ENCODE measurements at places on chromosomes 1 and 21.

- no peak for DNase-seq
- H3K4me1 ChIP-seq: no peaks in the 10 kb centered on the region
- H3K27me3 ChIP-seq: no peaks in the 10 kb centered on the region
- H3K27ac ChIP-seq: no peak overlapping the region
These were observed 38.9 kb downstream of the CCDC18 start for GRCh38 chr1:93219443-93219842.

DNA sequence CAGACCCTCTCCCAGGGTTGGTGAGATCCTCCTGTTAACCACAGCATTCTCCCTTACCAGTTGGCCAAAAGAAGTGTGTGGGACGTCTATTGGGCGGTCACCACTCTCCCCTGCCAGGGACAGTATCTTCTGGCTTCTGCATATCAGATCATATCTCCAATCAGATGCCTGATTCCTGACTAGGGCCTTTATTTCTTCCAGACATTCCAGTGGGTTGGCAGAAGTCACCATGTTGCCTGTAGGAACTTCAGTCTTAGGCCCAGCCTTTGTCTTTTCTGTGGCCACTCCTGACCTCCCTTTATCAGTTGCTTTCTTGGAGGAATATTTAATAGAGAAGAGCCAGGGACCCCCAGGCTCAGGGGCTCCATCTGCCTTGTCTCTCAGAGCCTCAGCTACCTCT lies 130.4 kb upstream of the F3 start:
- H3K27ac ChIP-seq: peak overlapping the region; percentile 63
- no peak overlapping the region for H3K4me3 ChIP-seq
- H3K4me1 ChIP-seq: peaks cover 33% of the 10 kb centered on the region
- H3K36me3 ChIP-seq: no peaks in the 10 kb centered on the region
- DNase-seq: no peak

DNA sequence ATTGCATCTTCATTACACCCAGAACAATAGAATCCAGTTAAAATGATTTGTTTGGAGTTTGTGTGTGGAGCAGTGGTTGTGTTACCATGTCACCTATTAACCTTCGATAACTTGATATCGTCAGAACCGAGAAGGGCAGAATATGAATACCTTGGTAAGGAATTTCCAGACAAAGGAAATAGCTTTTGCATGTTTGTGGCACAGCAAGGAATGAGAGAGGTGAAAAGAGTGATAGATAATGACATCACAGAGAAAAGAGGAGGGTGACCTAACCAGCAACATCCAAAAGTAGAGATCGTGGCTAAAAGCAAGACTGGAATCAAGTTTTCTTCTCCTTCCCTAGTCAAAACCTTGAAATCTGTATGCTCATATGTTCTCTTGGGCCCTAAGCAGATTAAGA lies 244.6 kb upstream of the NEGR1 start:
- H3K27ac ChIP-seq: no peak overlapping the region
- H3K27me3 ChIP-seq: no peaks in the 10 kb centered on the region
- no peak for DNase-seq

- H3K4me3 ChIP-seq: no peak overlapping the region
- DNase-seq: peak; percentile 18
- peaks cover 5% of the 10 kb centered on the region for H3K36me3 ChIP-seq
- H3K4me1 ChIP-seq: peaks cover 53% of the 10 kb centered on the region
- H3K27ac ChIP-seq: peak overlapping the region; percentile 88
These were observed 98.8 kb downstream of the RASAL2 start for GRCh38 chr1:178192686-178193085.

DNA sequence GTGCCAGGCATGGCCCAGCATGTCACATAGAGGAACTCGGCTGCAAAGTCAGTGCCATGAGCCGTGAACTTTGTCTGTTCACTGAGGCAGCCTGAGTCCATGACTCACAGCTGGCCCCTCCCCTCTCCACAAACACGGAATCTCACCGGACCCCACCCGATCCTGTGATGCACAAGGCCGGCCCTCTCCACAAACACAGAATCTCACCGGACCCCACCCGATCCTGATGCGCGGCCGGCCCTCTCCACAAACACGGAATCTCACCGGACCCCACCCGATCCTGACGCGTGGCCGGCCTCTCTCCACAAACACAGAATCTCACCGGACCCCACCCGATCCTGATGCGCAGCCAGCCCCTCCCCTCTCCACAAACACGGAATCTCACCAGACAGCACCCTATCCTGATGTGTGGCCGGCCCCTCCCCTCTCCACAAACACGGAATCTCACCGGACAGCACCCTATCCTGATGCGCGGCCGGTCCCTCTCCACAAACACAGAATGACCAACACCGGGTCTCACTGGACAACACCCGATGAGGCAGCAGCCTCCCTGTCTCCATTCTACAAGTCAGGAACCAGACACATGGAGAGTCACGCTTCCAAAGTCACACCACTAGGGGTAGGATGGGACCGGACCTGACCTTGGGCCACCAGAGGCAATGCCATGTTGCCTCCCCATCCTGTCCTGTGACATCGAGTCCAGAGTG lies 39.6 kb upstream of the GPR153 start:
- peak overlapping the region; percentile 7 for H3K4me3 ChIP-seq
- peaks cover 8% of the 10 kb centered on the region for H3K27me3 ChIP-seq
- no peaks in the 10 kb centered on the region for H3K4me1 ChIP-seq
- no peak for DNase-seq
- H3K36me3 ChIP-seq: no peaks in the 10 kb centered on the region
- H3K27ac ChIP-seq: no peak overlapping the region

DNA sequence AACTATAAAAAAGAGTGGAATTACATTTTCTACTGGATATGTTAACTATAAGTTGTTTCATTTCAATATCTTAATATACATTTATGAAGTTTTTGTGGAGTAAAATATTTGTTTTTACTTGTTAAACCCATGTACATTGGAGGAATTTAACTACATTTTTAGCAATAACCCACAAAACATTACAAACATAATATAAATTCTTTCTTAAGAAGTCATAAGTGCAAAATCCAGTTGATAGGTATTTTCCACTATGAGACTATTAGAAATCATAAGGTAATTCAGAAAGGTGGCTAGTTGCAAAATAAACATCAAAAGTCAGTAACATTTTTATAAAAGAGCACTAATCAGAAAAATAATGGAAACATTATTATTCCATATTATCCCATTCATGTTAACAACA lies 73.9 kb upstream of the RRP15 start:
- peaks cover 2% of the 10 kb centered on the region for H3K27me3 ChIP-seq
- no peak for DNase-seq
- H3K36me3 ChIP-seq: no peaks in the 10 kb centered on the region
- H3K4me1 ChIP-seq: peaks cover 6% of the 10 kb centered on the region
- no peak overlapping the region for H3K27ac ChIP-seq

DNA sequence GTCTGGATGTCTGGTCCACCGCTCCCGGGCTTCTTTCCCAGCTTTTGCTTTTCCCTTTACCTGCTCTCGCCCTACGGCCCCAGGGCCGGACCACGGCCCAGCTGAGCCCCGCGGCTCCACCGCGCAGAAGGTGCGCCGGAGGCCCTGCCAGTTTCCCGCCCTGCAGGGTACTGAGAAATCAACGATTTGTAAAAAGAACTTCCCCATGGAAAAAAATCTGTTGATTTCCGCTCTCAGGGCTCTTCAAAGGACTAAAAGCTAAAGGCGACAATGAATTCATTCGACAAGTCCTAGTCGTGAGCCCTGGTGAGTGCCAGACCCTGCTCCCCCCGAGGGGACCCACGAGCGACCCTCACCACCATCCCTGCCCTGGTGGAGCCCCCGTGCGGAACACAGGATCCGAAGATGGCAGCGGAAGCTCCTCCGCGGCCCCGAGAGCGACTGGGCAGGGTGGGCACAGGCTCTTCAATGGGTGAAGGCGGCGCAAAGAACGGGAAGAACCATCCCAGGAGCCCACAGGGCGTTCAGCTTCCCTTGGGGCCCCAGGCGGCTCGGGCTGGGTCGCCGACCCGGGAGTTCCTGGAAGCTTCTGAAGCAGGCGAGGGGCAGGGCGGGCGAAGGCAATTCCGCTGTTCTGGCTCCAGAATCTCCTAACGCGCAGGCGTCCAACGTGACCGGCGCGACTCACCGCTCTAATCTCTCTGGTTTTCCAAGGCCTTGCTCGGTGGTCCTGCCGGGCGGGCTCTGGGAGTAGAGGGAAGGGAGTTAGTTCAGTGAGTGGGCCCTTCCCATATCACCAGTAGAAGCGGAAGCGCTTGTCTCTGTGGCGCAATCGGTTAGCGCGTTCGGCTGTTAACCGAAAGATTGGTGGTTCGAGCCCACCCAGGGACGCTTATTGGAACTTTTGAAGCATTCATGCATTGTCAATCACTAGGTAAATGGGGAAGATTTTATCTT lies 6.6 kb upstream of the RNU1-2 start:
- peaks cover 17% of the 10 kb centered on the region for H3K4me1 ChIP-seq
- peak overlapping the region; percentile 92 for H3K4me3 ChIP-seq
- peak; percentile 88 for DNase-seq
- H3K36me3 ChIP-seq: no peaks in the 10 kb centered on the region
- H3K27ac ChIP-seq: peak overlapping the region; percentile 93

DNA sequence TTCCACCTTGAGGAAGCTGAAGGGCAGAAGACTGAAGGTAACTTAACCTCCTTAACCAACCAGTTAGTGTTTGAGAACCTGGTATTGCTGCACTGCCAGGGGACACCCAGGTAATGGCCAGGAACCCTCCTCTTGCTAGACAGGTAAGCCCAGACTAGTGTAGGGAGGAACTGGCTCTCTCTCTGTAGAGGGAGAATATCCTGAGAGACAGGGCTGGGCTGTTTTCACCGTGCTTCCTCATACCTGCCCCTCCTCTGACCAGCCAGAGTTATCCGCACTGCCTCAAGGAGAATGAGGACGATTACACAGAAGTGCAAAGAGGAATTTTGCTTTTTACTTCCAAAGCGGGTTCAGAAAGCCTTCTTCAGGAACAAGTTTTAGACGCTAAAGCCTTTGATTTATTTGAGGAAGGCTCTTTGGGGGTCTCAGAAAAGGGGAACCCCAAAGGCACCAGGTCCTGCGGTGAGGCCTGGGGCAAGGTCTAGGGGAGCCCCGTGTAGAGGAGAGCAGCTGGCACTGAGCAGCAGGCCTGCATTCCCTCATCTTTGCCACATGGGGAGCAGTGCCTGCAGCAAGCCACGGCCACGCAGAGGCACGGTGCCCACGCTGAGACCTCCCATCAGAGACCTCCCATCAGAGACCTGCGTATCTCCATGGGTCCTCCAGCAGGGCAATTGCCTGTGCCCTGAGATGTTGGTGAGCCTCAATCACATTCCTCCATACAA lies 13.5 kb downstream of the GNG4 start:
- no peaks in the 10 kb centered on the region for H3K27me3 ChIP-seq
- no peak overlapping the region for H3K27ac ChIP-seq
- no peaks in the 10 kb centered on the region for H3K4me1 ChIP-seq
- H3K4me3 ChIP-seq: no peak overlapping the region
- no peak for DNase-seq

DNA sequence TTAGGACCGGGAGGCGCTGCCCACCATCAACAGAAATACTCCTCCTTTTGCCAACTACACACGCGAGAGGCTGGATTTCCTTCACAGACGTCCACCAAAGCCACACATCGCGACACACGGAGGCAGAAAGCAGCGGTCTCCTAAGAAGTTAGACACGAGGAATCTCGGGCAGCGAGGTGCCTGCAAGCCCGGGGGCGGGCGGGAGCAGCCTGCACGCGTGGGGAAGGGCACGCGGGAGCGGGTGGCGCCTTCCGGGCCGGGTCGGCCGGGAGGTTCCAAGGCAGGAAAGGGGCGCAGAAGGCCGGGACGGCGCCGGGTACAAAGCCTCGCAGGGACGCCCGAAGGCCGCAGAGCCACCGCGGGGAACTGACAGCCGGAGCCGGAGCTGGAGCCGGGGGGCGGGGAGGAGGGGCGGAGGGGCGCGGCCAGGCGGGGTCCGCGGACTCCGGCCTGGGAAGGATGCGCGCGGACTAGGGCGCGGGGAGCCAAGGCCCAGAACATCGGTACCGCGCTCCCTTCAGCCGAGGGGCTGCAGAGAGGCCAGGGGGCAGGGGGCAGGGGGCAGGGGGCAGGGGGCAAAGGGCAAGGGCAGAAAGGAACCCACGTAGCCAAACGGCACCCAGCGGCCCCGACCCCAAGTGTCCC lies 722 bp downstream of the NPHP4 start:
- H3K4me3 ChIP-seq: peak overlapping the region; percentile 94
- H3K4me1 ChIP-seq: peaks cover 10% of the 10 kb centered on the region
- DNase-seq: peak; percentile 50

GRCh38 chr1:72322910-72323309 lies 40.6 kb upstream of the NEGR1 start:
- H3K27ac ChIP-seq: no peak overlapping the region
- no peak overlapping the region for H3K4me3 ChIP-seq
- no peaks in the 10 kb centered on the region for H3K4me1 ChIP-seq

GRCh38 chr1:56444960-56445646 lies 134.3 kb downstream of the PLPP3 start:
- H3K36me3 ChIP-seq: no peaks in the 10 kb centered on the region
- no peak overlapping the region for H3K27ac ChIP-seq
- peaks cover 3% of the 10 kb centered on the region for H3K27me3 ChIP-seq
- DNase-seq: no peak
- no peak overlapping the region for H3K4me3 ChIP-seq
- peaks cover 11% of the 10 kb centered on the region for H3K4me1 ChIP-seq

DNA sequence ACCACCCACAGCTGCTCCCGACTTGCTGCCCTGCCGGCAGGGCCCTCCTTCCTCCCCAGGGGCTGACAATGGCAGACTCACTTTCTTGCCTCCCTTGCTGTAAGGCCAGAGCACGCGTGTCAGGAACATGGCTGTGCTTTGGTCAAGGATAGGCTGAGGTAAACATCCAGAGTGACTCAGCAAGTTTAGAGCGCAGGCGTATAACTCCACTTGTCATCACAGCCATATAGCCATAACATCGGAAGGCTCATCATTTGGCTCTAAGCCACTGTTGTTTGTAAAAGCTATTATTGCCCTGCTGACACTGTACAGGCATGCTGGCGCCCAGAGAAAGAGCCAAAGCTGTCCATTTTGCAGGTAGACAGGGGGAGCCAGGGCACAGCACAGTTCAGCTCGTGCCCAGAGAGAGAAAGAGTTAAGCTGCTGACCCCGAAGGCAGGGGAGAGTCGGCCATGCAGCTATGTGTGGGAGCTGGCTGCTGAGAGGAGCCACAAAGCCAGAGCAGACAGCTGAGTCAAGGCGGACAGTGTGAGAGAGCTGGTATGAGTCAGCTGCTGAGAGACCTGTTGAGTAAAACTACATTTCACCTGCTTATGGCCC lies 60.6 kb downstream of the GNG4 start:
- H3K27ac ChIP-seq: no peak overlapping the region
- no peaks in the 10 kb centered on the region for H3K4me1 ChIP-seq
- no peak overlapping the region for H3K4me3 ChIP-seq
- peaks cover 17% of the 10 kb centered on the region for H3K27me3 ChIP-seq
- no peak for DNase-seq

GRCh38 chr21:35231090-35231489 lies 182.0 kb upstream of the RUNX1 start:
- peaks cover 9% of the 10 kb centered on the region for H3K4me1 ChIP-seq
- H3K27me3 ChIP-seq: no peaks in the 10 kb centered on the region
- no peak overlapping the region for H3K4me3 ChIP-seq
- DNase-seq: no peak
